ENCODE measurements at places on chromosomes 4 and X. TPM values are rescaled to one million over a fixed set of nuclear protein-coding genes. Genes with fewer than 3 reads are reported as not detected.

Gene STARD8
- total RNA-seq = 0.19 TPM

Gene SMIM31
- total RNA-seq = not detected

Gene LGI2
- total RNA-seq = not detected

Gene LPAR4
- not detected for total RNA-seq

Gene ASB9
- total RNA-seq = not detected

Gene FRMD7
- total RNA-seq = not detected

Gene RENBP
- total RNA-seq = 6.3 TPM

Gene NIPAL1
- 1.2 TPM for total RNA-seq

Gene AKAP14
- total RNA-seq = not detected

Gene NAP1L2
- 1.6 TPM for total RNA-seq

Gene CSAG3
- total RNA-seq = not detected

Gene PTCHD1
- total RNA-seq = not detected

Gene ACE2
- total RNA-seq = not detected

Gene FREM3
- not detected for total RNA-seq

Gene HPRT1
- total RNA-seq = 98.0 TPM

Gene NWD2
- not detected for total RNA-seq

Data from activated CD8-positive, alpha-beta memory T cell treated with anti-CD3 and anti-CD28 coated beads for 36 hours (primary cell).